ENCODE measurements at places on chromosomes 7 and 10.

DNA sequence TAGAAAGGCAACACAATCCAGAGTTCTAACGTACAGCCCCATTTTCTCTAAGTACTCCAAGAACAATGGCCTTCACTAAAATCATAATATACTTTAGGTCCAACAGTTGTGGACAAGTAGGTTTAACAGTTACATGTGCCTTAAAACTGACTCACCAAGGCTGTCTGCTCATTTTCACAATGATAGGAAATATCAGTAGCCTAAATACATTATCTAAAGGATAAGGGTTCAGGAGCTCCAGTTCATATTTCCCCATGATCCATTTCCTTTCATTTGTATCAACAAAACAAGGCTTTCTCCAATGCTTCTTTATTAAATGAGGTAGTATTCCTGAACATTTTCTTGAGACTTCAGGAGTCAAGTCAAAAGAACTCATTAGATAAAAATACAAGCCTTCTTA is 164.0 kb downstream of the SLC25A13 start:
- no peak for DNase-seq

DNA sequence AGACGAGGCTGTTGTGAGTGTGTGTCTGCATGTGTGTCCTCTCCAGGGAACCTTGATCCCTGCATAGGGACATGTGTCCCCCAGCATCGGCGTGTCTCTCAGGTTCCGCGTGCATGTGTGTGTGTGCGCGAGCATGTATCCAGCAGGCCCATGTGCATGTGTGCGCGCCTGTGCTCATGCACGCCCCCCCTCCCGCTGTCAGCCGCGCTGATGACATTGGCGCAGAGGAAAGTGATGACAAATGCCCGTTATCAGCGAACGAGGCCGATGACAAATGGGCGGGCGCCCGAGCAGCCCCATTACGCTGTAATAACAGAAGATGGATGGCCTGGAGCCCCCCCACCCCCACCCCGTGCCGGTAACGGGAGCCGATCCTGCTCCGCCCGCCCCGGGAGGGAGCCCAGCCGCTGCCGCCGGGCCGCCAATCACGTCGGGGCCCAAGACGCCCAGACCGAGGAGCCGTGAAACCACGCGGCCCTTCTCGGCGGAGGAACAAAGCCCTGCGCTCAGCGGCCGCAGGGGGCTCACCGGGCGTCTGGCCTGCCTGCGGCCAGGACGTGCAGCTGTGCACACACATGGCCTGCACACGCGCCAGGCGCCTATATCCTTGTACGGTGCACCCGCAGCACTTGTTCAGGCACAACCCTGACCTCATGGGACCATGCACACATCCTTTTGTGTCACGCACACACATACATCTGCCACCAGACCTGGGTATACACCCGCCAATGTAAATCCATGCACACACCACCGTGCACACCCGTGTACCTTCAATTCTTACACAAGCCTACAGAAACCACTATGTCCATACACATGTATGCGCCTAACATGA is 21.5 kb downstream of the POLL start:
- no peak for DNase-seq

GRCh38 chr10:49791100-49791499 is 29.0 kb upstream of the OGDHL start:
- DNase-seq = no peak

- no peak for DNase-seq
Measured at GRCh38 chr10:124176349-124177179, 83.2 kb upstream of the CHST15 start.

GRCh38 chr7:149524394-149524793 is 26.8 kb upstream of the ZNF746 start:
- no peak for DNase-seq

GRCh38 chr10:133185916-133186315 is 25.9 kb downstream of the KNDC1 start:
- DNase-seq = no peak

- DNase-seq = no peak
Measured at GRCh38 chr10:21518149-21518640, 7.3 kb downstream of the SKIDA1 start.

GRCh38 chr7:35366167-35367155 is 112.6 kb upstream of the TBX20 start:
- DNase-seq = no peak

DNA sequence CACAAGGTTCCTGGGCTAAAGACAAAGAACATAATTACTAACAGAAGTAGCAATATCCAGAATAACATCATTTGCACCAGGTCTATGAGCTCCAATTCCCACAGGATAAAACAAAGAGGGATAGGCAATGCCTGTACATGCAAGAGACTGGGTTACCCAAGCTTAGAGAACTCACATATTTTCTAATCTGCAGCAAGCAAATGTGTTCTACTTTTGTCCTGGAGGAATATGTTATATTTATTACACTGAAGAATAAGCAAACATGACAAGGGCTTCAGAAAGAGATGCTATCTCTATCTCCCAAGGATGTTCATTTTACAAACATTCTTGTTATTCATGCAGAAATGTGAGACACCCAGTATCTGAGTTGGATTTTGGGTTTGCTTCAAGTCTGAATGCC is 118.6 kb downstream of the MDFIC start:
- DNase-seq = no peak

DNA sequence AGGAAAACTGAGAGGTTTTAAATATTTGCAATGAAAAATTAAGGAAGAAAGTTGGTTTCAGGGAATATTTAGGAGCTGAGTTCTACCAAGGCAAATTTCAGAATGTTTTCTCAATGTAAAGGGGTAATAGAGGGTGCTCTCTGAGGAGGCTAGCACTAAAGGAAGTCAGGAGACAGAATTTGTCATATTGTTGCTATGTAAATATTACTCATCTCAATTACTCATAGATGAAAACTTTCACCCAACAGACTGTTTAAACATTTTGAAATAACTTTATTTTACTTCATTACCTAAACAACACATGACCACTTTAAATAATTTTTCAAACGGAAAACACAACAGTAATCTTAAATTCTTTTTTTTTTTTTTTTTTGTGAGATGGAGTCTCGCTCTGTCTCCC is 274.8 kb upstream of the NRG3 start:
- DNase-seq = no peak

GRCh38 chr7:25215694-25216335 is 12.5 kb downstream of the NPVF start:
- DNase-seq = no peak

GRCh38 chr7:85776691-85777345 is 590.0 kb upstream of the SEMA3D start:
- no peak for DNase-seq

- DNase-seq = no peak
Measured at GRCh38 chr10:63008491-63008890, 124.6 kb upstream of the NRBF2 start.

GRCh38 chr7:129843978-129844840 is 108.6 kb downstream of the UBE2H start:
- no peak for DNase-seq

DNA sequence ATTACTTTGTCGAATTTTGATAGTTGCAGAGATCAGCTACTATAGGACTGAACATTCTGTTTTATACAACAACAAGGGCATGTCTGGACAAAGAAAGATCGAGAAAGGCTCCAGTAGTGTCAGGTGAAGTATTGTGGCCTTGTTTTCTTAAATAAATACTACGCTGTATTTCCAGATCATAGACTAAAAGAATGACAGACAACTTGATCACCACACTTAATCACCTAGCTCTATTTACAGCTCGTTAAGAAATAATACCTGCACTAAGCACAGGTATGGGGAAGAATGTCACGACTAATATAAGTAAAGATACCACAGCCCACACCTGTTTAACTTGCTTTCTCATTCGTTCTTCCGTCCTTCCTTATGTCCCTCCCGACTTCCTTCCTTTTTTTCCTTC is 269.2 kb downstream of the HGF start:
- DNase-seq = no peak

DNA sequence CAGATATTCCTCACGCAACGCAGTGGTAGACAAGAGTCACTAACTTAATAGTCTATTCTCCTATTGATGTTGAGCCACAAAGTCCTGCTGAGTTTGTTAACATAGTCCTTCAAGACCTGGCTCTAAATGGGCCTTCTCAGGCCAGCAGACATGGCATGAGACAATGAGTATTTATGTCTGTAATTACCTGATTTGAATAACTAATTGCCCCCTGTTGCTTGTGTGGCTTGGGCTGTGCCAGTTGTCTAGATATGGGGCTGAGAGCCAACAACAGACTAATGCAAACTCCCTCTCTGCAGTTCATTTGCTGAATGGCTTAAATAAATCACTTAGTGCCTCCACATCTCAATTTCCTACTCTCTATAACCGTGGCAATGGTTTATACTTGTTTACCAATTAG is 65.5 kb upstream of the VWC2 start:
- no peak for DNase-seq

DNA sequence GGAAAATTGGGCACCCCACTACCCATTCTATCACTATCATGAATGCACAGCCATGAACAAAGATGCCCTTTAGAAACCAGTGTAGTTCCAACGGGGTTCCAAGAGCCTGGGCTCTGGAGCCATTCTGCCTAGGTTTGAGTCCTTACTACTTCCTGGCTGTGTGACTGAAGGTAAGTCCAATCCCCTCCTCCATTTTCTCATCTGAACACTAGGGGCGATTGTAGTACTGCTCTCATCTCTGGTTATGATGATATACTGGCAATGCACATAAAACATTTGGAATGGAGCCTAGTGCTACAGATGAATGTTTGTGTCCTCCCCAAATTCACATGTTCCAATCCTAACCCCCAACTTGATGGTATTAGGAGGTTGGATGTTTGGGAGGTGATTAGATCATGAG is 28.1 kb upstream of the CDH23 start:
- DNase-seq = no peak

- DNase-seq = no peak
Measured at GRCh38 chr7:30272126-30272525, 12.3 kb upstream of the ZNRF2 start.

GRCh38 chr10:63829020-63829419 is 307.8 kb downstream of the REEP3 start:
- DNase-seq = no peak

- no peak for DNase-seq
Measured at GRCh38 chr7:48454750-48455192, 283.5 kb downstream of the ABCA13 start.

DNA sequence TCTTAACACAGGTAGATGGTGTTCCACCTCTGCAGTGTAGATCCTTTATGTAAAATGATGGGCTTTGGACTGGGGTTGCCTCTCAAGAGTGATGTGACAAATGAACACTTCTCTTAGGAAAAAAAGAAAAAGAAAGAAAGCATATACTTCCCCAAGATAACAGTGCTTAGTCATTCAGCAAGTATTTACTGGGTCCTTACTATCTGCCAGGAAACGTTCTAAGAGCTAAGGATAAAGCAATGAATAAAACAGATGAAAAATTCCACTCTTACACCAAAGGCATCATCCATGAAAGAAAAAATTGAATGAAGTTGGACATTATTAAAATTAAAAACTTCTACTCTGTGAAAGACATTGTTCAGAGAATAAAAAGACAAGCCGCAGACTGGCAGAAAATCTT is 177.3 kb downstream of the C7orf25 start:
- DNase-seq = no peak

DNA sequence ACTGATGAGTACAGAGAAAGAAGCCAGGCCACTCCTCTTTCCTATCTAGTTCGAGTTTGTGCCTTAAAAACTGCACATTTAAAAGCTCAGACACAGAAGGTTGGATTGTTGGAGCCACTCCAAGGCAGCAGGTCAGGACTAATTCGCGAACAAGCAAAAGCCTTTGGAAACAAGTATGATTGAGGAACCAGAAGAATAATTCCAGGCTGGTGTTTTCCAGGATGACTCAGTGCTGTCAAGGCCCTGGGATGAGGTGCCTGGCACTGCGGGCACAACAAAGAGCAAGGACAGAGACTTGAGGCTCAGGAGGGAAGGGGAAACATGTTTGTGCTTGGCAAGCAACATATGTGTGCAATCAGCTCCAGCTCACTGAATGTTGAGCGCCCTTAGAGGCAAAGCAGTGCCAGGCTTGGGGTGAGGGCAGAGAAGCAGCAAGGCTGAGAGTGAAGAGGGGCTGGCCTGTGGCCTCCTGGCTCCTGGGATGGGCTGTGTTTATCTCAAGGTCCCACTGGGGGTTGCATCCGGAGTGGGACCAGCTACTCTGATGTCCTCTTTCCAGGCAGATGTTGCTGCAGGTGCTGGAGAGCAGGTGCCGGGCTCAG is 44.1 kb downstream of the VSTM4 start:
- DNase-seq = no peak

- no peak for DNase-seq
Measured at GRCh38 chr10:108562105-108562504, 1361.2 kb downstream of the XPNPEP1 start.

GRCh38 chr7:2517026-2517425 is 2.5 kb upstream of the LFNG start:
- no peak for DNase-seq

- DNase-seq = no peak
Measured at GRCh38 chr7:158863611-158864506, 7.5 kb downstream of the DYNC2I1 start.

GRCh38 chr7:101586078-101586905 is 42.8 kb downstream of the MYL10 start:
- no peak for DNase-seq

- no peak for DNase-seq
Measured at GRCh38 chr7:36301914-36302771, 87.5 kb upstream of the ANLN start.

GRCh38 chr7:45407730-45408408 is 166.3 kb upstream of the ADCY1 start:
- DNase-seq = no peak

DNA sequence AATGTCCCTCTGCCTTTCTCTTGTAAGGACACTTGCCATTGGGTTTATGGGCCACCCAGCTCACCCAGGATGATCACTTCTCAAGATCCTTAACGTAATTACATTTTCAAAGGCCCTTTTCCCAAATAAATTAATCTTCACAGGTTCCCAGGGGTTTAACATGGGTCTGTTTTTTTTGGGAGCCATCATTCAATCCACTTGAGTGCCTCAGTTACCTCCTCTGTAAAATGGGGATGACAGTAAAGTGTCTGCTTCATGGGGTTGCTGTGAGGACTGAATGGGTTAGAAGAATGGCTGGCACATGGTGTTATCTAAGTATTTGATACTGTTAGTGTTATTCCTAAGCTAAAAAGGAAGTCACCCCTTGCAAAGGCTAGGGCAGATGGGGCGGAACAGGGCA is 7.4 kb downstream of the C10orf105 start:
- DNase-seq = no peak

DNA sequence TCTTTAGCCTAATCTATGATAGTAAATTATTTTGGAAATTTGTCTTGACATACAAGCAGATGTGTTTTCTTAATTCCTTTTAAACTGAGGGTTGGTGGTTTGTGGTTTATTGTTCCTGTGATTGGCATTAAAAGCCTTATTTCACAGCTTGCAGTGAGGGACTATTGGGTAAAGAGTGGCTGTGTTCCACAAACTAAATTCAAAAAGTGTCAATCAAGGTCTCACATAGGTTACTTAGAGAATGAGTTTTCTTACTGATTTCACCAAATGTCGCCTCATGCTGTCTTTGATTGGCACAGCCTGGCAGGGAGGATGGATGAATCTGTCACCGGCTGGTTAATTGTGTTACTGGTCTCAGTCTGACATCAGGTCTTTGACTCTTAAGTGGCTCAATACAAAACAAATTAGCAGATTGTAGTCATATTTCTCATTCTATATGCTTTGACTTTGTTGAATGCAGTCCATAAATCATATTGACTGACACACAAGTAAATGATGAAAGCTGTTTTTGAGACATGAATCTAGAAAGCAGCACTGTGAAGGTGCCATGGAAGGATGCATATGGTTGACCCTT is 66.8 kb upstream of the CYP26C1 start:
- DNase-seq = no peak

GRCh38 chr10:29702273-29703164 is 67.7 kb upstream of the SVIL start:
- no peak for DNase-seq

Data from cortex of kidney (tissue), 1 donor.